ENCODE measurements at places on chromosomes 1 and 21.
A peak's percentile ranks its signal among the peaks of the same experiment; 100 is the strongest.

DNA sequence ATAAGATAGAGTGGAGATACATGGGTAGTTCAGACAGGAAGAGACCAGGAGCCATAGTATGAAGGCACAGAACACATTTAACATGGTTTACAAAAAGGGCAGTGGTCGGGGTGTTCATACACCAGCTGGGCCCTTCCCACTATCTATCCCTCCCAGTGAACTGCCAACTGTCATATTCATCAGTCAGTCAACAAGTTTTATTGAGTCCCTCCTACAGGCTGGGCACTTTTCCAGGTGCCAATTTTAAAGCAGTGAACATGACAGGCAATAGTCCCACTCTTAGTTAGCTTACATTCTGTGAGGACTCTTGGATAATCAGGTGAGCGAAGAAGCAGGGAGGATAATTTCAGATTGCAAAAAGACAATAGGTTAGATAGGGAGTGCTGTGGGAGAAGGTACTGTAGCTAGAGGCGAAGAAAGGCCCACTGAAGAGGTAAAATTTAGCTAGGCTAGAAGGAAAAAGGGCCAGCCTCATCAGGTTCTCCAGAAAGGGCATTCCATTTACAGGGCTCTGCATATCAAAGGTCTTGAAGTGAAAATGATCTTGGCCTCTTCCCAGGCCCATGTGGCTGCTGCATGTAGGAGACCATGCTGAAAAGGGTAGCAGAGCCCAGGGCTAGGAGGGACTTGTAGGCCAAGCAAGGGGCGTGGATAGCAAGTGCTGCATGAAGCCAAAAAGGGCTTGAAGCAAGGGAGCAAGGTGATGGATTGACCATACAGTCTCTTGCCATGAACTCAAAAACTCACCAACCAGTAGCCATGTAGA lies 274.7 kb upstream of the SNX7 start:
- no peak for DNase-seq

DNA sequence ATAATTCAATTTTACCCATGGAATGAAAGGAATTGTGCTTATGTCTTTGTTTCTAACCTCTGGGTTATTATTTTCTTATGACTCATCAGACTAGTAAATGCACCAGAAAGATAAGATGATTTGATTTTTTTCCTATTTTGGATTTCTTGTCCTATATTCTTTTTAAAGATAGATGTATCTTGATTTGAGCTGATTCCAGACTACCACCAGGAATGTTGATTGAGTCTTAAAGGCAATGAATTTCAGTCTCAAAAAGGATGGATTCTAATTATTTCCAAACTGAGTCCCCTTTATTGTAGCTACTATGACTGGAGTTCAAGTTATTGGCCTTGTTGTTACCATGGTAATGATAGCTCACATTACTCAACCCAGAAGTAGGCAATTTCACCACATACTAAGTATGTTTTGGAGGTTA lies 95.8 kb upstream of the RGS4 start:
- no peak for DNase-seq

DNA sequence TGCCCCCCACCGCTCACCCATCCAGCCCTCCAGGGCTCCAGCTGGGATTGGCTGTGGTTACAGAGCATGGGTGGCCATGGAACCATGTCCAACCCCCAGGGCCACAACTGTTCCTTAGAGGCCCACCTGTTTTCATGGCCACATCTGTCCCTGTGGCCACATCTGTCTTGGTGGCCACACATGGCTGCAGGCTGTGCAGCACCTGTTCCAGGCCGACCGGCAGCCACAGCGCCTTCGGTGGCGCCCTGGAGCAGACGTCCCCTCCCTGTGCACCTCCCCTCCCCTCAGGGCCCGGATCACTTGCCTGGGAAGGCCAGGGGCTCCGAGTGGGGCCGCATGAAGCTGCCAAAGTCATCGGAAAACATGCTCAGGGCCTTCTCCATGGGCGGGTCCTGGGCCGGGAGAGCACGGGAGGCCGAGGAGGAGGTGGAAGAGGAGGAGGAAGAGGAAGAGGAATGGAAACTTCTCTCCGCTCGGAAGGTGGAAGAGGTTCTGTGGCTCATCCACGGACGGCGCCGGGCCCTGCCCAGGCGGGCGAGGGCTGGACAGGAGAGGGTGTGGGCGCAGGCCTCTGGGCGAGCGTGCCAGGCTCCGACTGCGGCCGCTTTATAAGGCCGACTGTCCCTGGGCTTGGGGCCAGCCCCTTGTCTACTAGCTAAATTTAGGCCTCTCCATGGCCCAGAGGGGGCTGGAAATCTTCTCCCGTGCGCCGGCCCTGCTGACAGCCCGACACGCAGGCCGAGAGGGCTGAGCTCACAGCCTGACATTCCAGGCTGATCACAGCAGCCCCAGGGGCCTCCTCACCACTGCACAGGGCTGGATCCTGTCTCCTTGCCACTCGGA lies at the start of gene HSPB7:
TSS of gene HSPB7 (minus strand) at position 583 of the 843 bp plus-strand sequence. CDS start at position 503, 80 bp downstream.
- DNase-seq = no peak

DNA sequence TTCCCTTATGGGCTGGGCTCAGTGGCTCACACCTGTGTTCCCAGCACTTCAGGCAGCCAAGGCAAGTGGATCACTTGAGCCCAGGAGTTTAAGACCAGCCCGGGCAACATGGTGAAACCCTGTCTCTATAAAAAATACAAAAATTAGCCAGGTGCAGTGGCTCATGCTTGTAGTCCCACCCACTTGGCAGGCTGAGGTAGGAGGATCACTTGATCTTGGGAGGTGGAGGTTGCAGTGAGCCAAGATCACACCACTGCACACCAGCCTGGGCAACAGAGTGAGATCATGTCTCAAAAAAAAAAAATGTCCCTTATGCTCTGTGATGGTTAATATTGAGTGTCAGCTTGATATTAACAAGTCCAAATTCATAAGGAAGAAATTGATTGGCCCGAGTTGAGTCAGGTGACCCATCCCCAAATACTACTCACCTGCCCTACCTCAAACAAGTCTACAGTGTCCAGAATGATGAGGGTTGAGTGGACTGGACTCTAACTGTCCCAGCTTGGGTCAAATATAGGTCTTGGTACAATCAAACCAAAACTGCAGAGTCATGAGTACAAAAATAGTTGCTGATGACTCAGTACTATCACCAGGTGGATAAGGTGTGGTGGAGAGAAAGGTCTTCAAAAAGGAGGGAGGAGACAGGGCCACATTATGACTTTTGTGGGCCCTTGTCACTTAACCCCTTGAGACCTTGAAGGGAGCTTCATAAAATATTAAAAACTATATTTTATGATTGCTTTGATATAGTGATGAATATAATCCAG lies 161.0 kb downstream of the ZNF326 start:
- no peak for DNase-seq

GRCh38 chr1:61504852-61505390 lies 220.0 kb downstream of the TM2D1 start:
- no peak for DNase-seq

- DNase-seq = no peak
These were observed 60.7 kb downstream of the SH3GLB1 start for GRCh38 chr1:86765073-86765472.

DNA sequence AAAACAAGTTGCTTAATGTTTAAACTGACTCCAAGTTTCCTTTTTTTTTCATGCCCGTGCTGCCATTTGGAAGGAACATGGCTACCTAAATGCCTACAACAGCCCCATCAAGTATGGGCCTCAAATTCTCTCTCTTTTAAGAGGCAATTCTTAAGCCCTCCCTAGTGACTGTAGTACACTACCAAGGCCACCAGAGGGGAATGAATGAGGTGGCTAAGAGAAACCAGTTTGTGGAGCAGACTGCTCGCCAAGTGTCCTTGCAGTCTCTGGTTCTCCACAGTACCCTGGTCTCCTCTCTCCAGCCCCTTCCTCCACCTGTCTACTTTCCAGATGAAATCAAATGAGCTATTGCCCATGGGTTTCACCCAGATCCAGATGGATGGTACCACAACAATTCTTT lies 1809.6 kb downstream of the BRINP3 start:
- DNase-seq = no peak

DNA sequence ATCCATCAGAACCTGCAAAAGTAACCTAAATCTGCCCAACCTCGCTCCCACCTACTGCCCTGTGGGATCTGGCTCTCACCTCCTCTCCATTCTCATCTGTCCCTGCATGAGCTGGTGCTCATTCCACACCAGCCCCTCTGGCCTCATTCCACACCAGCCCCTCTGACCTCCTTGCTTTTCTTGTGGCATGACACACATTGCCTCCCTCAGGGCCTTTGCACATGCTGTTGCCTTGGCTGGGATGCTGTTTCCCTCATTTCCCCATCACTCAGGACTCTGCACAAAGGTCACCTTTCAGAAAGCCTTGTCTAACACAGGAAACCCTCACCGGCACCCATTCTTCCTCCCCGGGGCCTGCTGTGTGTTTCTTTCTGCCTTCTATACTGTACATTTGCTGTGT lies 197.1 kb downstream of the KAZN start:
- DNase-seq = no peak

GRCh38 chr1:164452549-164452948 lies 106.4 kb upstream of the PBX1 start:
- DNase-seq = no peak

- DNase-seq = peak; percentile 88
These were observed at the start of the genes EMC1 and MRTO4 for GRCh38 chr1:19251305-19252196. Gene EMC1 (minus strand): TSS chr1:19251524. CDS start chr1:19251509, 15 bp downstream. Gene MRTO4 (plus strand): TSS chr1:19251805. CDS start chr1:19251836, 31 bp downstream.

DNA sequence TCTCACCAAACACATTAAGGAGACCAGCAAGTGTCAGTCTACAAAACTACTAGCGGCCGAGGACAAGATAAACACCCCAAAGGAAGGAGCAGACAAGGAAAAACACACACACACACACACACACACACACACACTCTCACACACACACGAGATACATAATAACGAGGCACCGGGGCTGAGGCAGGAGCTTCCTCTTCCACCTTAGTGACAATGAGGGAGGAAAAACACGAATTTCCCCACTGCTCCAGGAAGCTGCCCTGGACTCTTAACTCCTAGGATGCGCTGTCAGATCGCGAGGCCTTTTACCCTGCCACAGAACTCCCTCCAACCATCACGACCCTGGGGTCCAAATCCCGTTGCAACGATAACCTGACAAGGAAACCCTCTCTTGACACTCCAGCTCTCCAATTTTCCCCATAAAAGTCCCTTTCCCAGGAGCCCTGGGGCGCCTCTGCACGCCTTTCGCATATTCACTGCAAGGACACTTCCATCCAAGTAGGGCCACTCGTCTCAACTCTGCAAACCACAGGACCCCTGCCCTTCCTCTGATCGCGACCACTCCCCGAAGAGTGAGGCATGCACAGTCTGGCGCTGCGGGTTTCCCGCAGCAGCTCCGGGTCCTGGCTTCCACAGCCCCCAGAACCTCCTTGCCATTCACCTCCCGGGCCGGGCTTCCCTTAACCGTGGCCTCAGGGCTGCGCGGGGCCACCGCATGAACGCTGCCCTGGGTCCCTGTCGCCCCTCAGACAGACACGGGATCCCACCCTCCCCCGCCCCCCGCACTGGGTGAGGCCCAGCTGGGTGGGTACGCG lies 581 bp downstream of the ETV3 start:
- no peak for DNase-seq

DNA sequence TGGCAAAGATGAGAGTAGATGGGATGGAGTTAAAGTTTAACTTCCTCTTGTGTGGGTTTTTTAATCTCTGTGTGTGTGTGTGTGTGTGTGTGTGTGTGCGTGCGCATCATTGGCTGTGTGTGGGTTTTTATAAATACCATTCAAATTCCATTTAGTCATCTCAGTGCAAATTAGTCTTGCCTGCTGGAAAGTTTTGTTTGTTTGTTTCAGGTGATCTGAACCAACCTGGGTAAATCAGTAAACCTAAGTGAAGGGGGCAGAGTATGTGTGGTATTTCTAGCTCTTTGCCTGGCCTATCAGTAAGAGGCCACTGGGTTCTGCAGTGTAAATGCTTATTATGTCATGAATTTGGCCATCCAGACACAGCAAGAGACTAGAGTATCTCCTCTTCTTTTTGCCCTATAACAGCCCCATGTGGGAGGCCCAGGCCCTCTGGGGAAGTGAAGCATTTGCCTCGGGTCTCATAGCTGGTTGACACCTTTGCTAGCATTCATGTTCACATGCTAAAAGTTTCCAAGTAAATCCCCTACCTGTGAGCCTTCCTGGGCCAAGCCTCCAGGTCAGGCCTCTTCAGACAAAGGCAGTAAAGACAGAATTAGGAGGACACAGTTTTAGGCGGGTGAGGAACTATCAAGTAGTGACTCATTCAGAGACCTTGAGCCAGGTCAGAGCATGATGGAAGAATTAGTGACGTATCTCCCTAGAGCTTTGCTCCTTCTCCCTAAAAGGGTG lies 14.7 kb downstream of the INTS3 start:
- no peak for DNase-seq

- DNase-seq = peak; percentile 17
These were observed 610 bp downstream of the SCYL3 start for GRCh38 chr1:169892927-169893644.

GRCh38 chr1:10634075-10634427 lies 159.3 kb downstream of the PEX14 start:
- DNase-seq = no peak

- DNase-seq = no peak
These were observed 1004.0 kb downstream of the KCNT2 start for GRCh38 chr1:195604287-195604686.

DNA sequence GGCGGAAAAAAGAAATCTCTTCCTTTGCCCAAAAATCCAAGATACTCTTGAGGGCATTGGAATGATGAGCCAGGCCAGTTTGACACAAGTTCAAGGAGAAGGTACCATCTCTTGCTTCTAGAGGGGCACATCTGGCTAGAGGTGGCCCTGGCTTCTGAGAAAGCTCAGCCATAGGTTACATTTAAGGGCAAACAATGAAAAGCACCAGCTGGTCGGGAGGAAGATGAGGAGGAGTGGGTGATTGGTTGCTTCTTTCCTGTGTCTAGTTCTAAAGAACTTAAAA lies 132.0 kb downstream of the DHRS3 start:
- DNase-seq = no peak

DNA sequence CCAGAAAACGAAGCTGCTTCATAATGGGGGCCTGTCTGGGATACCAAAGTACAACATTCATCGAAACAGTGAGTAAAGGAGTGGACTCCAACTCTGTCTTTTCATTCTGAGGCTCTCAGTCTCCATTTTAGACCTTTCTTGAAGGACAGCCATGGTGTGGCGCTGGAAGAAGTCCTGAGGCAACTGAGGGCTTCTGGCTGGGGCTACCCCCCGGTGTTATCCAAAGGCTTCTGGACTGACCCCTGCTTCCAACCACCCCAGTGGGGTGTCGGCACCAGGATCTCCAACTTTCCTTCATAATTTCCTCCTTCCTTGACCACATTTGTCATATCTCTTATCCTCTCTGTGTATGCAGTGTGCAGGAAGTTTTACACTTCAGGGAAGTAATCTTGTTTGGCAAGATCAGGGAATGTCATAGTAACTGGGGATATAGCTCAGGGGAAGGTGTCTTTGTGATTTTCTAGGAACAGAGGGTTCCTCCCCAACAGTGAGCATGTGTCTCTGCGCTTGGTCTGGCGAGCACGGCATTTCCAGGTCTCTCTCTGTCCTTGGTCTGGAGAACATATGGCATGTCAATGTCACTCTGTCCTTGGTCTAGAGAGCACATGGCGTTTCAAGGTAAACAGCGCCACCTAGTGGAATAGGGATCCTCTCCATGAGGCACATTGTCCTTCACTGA lies 19.4 kb upstream of the BSDC1 start:
- peak; percentile 57 for DNase-seq

GRCh38 chr1:13661539-13661938 lies 38.4 kb upstream of the PRDM2 start:
- DNase-seq = no peak

All from stimulated activated naive CD4-positive, alpha-beta T cell treated with Interleukin-2 at 50 U/mL for 16 hours (primary cell).